Esophagus squamous epithelium (tissue), 5 donors: ENCODE measurements at places on chromosomes 16 and 17.

DNA sequence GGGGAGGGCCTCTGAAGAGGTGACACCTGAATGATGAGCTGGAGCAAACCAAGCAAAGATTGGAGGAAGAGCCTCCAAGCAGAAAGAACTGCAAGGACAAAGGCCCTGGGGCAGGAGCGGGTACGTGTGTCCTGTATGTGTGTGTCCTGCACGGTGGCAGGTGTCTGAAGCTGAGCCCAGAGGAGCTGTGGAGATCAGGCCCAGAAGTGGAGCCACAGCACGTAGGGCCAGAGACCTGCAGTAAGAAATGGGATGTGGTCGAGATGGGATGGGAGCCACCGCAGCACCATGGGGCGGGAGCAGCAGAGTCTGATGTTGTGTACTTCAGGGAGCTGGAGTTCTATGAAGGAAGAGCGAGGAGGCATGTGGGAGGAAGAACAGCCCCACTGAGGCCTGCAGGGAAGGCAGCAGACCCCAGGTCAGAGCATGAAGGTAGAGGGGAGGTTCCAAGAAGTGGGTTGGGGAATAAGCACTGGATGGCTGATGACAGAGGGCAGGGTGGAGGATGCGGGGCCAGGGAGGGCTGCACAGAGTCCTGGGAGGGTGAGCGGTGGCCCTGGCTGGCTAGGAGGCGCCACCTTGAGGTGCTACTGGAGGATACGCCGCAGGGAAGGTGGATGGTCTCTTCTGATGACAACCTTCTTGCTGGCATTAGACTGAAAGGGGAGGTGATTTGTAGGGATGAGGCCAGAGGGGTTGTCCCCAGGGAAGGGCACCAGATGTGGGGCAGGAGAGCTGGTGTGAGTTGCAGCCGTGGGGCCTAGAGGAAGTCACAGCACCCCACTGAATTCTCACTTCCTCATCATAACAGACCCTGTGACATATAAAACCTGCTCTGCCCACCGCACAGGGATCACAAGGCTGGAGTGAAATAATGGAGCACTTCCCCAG, 10.6 kb upstream of the CETP start:
- DNase-seq: no peak

- DNase-seq: no peak
Observed at GRCh38 chr16:2236337-2237101, at the start of gene DNASE1L2. Gene DNASE1L2, plus strand, starts transcription at chr16:2236444. Its CDS starts 373 bp downstream, at chr16:2236817.

DNA sequence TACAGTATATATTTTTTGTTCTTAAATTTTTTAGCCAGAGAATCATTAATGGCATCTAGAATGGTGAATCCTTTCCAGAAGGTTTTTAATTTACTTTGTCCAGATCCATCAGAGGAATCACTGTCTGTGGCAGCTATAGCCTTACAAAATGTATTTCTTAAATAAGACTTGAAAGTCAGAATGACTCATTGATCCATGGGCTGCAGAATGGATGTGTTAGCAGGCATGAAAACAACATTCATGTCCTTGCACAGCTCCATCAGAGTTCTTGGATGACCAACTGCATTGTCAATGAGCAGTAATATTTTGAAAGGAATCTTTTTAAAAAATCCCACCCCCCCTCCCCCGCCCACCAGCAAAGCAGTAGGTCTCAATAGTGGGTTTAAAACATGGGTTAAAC, 51.4 kb downstream of the CACNG1 start:
- DNase-seq: no peak

DNA sequence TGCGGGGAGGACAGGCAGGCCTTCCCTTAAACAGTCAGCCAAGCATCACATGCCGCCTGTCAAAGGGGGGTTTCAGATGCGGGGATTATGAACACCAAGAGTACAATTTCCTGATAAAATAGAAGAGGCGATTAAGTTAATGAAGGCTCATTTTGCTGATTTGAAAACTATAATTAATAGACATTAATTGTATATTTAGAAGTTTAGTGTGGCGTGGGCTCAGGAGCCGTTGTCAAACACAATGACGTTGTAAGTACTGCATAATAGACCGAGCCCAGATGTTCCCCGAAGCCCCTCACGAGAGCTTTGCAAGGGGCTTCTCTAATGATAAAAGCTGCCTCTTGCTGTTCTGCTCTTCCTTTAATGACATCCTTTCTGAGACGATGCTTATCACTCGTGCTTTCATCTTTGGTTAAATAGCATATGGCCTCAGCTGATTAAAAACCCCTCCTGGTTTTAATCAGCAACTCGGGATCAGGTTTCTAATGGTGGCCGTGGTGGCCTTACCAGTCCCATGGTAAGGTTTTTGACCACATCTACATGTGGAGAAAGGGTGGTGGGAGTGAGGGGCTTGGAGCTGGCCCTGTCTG, 28.2 kb downstream of the SNX20 start:
- DNase-seq: no peak

GRCh38 chr16:23597003-23597756, 1.1 kb upstream of the NDUFAB1 start:
- no peak for DNase-seq

DNA sequence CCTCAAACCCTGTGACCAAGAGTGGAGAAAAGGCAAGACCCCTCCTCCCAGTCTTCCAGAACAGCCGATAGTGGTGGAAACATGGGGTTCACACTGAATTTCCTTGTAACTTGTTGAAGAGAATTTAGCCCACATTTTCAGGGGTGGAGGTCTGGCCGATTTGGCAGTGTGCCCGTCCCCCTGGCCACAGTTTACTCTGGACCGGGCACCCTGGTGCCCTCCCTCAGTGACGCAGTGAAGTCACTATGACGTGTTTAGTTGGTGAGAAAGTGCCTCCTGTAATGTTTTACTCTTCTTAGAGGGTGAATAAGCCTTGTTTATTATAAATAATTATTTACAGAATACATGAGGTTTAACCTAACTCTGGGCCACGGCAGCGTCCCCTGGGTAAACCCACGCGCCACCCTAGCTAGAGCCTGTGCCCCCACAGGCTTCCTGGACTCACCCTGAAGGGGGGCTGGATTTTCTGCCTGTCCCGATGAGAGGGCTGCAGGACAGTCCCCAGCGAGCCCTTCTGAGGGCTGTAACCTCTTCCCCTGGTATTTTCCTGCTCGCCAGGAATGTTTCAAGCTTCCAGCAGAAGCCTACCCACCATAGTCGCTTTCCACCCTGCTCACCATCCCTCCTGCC, 316.9 kb downstream of the SEC14L1 start:
- no peak for DNase-seq

DNA sequence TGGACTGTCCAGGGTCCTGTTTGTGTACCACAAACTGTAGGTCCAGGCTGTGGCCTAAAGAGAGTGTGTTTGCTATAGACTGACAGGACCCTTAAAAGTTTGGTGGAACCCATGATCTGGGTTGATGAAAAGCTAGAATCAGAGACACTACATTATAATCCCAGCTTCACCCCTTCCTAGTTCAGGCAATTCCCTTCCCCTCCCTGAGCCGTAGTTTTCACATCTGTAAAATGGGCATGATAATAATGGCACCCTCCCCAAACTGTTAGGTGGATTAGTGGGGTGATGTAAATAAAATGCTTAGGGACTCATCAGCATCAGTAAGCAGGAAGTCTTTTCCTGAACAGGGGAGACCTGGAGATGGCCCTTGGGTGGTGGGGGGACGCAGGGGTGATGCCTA, 2.5 kb downstream of the SCNN1B start:
- DNase-seq: no peak

DNA sequence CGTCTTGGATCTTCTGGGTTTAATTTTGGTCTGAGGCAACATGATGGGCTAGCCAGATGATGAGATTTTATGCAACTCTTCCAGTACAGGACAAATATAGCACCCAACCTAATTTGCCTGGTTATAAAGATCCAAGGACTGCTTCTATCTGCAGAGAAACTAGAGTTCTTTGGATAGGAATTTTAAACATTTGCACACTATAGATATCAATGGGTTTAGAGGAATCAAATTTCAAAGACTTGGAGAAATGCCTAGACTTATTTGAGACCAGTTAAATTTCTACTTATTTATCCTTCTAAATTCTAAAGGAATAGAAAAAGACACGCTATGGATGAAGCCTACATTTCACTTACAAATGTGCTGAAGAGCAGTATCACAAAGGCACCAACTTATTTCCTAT, 12.6 kb downstream of the PMFBP1 start:
- DNase-seq: no peak

DNA sequence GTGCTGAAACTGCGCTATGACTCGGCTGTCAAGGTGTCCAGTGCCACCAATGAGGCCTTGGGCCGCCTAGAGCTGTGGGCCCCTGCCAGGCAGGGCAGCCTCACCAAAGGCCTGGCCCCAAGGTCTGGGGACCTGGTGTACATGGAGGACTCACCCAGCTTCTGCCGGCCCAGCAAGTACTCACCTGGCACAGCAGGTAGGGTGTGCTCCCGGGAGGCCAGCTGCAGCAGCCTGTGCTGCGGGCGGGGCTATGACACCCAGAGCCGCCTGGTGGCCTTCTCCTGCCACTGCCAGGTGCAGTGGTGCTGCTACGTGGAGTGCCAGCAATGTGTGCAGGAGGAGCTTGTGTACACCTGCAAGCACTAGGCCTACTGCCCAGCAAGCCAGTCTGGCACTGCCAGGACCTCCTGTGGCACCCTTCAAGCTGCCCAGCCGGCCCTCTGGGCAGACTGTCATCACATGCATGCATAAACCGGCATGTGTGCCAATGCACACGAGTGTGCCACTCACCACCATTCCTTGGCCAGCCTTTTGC, 25.0 kb downstream of the WNT9B start:
- DNase-seq: no peak

- DNase-seq: no peak
Observed at GRCh38 chr17:65278050-65278819, 141.1 kb downstream of the RGS9 start.

GRCh38 chr16:3807425-3808123, 72.9 kb downstream of the CREBBP start:
- no peak for DNase-seq

- DNase-seq: no peak
Observed at GRCh38 chr17:83161298-83162034, 82.1 kb downstream of the METRNL start.

GRCh38 chr16:57958544-57958943, 12.4 kb downstream of the CNGB1 start:
- DNase-seq: no peak

- DNase-seq: no peak
Observed at GRCh38 chr17:12618557-12618956, 47.1 kb upstream of the MYOCD start.

DNA sequence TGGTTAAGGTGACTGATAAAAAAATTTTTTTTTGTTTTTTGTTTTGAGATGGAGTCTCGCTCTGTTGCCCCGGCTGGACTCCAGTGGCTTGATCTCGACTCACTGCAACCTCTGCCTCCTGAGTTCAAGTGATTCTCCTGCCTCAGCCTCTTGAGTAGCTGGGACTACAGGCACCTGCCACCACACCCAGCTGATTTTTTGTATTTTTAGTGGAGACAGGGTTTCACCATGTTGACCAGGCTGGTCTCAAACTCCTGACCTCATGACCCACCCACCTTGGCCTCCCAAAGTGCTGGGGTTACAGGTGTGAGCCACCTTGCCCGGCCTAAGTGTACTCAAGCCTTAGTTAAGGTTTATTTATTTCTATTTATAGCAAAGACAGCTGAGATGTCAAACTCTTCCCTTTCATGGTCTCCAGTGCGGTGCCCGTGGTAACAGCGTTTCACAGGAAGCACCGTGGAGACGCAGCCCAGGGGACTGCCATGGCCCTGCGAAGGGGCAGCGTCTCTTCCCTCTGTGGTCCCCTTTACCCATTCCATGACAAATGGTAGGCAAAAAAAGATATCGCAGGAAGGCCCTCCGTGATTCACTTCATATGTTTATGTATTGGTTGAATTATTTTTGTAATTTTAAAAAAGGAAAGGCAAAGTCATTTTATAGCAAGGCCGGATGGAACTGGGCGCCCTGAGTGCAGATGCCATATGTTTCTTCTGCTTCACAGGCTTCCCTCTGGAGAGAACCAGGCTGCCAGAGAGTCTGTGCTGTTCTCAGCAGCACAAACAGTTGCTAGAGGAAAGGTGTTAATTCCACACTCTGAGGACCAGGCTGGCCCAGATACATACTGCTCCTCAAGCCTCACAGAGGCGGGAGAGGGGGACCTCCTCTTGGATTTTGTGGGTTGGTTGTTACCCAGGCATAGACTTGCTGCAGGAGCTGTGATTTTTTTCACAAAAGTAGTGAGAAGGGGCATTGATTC, 29.2 kb downstream of the DDX19A start:
- DNase-seq: no peak

GRCh38 chr17:60229188-60229802, 79.5 kb downstream of the CA4 start:
- no peak for DNase-seq

DNA sequence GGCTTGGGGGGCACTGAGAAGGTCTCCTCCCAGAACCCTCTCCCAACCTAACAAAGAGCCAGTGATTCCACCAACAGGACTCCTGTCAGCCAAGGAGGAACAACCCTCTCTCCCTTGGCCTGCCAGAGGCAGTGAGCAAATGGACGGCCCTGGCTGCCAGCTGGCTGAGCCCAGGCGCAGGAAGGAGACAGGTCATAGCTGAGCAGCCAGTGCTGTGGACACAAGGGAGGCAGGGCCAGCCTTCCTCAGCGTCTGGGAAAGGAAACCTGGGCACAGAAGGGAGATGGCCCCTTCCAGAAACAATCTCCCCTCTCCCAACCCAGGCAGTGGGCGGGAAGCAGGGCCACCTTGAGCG, 2.1 kb downstream of the MPO start:
- DNase-seq: no peak

DNA sequence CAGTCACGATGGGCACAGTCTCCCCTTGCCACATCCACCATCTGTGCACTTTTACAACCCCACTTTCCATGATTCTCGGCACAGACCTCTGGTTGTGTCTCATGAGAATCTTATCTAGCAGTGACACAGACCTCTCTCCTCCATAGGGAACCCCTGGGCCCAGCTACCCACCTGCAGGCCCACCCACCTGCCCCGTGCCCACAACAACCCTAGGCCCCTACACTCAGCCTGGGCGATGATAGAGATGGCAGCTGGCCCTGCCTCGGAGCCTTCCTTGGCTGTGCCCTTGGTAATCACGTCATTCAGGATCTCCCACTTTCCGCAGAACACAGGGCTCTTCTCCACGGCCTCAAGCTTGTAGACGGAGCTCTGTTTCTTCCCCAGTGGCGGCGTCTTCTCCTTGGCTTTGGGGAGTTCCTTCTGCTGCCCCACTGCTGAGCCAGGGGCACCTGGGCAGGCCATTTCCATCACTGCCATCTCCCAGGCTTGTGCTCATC, 26.5 kb downstream of the MAP3K14 start:
- DNase-seq: no peak

GRCh38 chr17:33267271-33267790, 25.8 kb downstream of the ASIC2 start:
- no peak for DNase-seq

GRCh38 chr17:10061111-10061845, 137.1 kb downstream of the GAS7 start:
- DNase-seq: no peak

DNA sequence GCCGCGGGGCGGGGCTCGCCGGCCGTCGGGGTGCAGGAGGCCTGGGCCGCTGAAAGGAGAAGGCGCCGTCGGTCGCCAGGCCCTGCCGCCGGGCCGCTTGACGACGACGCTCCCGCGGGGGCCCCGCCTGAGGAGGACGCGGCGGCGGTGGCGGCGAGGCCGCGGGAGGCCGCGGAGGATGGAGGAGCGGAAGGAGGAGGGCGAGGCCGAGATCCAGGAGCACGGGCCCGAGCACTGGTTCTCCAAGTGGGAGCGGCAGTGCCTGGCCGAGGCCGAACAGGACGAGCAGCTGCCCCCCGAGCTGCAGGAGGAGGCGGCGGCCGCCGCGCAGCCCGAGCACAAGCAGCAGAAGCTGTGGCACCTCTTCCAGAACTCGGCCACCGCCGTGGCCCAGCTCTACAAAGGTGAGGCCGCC, 430 bp downstream of the HAPSTR1 start:
- DNase-seq: no peak

GRCh38 chr17:81601525-81602120, 35.3 kb downstream of the NPLOC4 start:
- DNase-seq: no peak

GRCh38 chr17:10058921-10059683, 139.3 kb downstream of the GAS7 start:
- no peak for DNase-seq
